ENCODE measurements at places on chromosomes 2 and 18.

- no peak for DNase-seq
These were observed 294.1 kb downstream of the KCNS3 start for GRCh38 chr2:18172607-18173006.

- DNase-seq = no peak
These were observed 261.0 kb downstream of the ARHGAP15 start for GRCh38 chr2:143390171-143390570.

- no peak for DNase-seq
These were observed 318.3 kb upstream of the KLHL29 start for GRCh38 chr2:23066686-23067085.

DNA sequence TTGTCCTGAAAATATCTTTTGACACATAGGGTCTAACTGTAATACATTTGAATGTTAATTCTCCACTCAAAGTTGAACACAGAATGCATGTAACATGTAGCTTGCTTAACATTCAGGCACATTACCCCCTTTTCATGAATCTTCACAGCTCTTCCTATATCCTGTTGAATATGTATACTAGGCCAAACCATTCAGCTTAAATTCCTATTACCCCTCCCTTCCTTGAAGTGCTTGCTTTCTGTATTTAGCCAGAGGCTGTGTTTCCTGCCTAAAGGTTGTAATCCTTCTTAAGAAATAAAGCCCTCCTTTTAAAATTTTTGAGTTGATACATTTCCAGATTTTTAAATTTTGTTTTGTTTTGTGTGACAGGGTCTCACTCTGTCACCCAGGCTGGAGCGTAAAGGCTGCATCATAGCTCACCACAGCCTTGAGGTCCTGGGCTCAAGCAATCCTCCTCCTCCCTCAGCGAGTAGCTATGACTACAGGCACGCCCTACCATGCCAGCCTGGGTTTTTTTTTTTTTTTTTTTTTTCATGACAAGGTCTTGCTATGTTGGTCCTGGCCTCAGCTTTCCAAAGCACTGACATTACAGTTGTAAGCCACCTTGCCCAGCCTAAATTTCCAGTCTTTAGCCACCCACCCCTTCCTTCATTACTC is 357.6 kb downstream of the DSC3 start:
- no peak for DNase-seq

DNA sequence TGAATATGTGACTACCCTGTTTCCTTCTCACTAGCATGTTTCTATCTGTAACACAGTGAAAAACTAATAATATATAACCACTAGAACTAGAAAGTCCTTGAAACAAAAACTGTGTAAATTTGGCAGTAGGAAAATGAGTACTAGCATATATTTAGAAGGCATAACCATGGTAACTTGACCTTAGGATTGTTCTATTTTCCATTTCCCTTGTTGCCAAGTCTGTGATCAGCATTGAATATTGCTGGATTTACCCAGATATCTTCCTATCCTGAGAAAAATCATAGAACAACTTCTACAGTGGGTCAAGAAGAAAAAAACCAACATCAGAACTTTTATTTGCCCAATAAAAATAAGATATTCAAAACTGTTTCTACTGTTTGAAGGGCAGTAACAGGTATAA is 563.9 kb upstream of the NRXN1 start:
- DNase-seq = no peak

- no peak for DNase-seq
These were observed 523.5 kb downstream of the TMEM182 start for GRCh38 chr2:103285354-103285753.

- DNase-seq = no peak
These were observed 39.0 kb upstream of the SIX3 start for GRCh38 chr2:44902217-44903137.

DNA sequence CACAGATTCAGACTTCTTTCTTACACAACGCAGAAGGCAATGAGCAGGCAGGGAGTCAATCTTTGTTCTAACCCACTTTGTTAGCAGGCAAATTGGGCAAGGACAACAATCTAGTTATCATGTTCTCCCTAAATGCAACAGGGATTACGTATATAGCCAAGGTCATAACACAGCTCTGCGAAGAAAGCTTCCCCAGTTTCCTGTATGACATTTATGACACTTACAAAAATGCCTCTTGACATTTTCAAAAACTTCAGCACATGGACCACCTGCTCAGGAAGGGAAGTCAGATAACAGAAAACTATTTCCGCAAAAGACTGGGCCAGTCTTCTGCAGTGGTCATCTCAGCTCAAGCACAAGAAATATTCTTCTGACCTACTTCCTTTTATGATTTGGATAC is 106.1 kb downstream of the IRS1 start:
- no peak for DNase-seq

- no peak for DNase-seq
These were observed 12.2 kb downstream of the ICOS start for GRCh38 chr2:203948733-203949132.

DNA sequence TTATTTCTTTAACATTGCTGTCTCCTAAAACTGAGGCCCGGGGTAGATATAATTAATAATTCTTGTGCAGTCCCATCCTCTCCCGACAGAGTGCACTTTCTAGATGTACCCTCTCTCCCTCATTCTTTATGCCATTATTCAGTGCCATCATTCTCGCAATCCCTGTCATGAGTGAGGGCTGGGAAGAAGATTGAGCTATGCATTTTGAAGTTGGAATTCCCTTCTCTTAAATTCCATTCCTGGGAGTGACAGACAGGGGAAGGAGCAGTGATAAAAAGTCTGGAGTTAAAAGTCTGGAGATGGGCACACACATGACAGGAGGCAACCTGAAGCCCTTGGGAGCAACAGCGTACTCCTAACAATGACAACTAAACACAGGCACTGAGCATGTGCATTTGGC is 2.6 kb upstream of the KCNE4 start:
- no peak for DNase-seq

GRCh38 chr18:60469387-60470100 is 97.0 kb upstream of the MC4R start:
- DNase-seq = no peak

- DNase-seq = no peak
These were observed 23.8 kb downstream of the ANKAR start for GRCh38 chr2:189698020-189698887.

- no peak for DNase-seq
These were observed 25.1 kb downstream of the C18orf54 start for GRCh38 chr18:54382733-54383252.

DNA sequence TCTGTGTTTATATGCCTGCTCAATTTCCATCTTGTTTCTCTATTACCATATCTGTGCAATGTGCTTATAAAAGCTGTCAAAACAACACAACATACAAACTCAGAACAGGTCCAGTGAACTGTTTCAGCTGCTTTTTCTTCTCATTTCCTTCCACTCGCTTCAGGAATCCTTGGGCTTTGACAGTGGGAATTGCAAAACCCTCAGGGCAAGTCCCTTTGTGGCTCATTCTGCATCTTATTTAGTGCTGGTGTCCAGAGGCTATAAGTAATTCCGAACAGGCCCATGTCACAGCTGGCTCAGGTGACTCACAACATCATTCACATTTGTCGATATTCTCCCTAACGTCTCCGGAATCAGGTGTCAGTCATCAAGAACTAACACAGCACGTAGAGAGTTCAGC is 309.9 kb upstream of the ZNF521 start:
- DNase-seq = no peak

DNA sequence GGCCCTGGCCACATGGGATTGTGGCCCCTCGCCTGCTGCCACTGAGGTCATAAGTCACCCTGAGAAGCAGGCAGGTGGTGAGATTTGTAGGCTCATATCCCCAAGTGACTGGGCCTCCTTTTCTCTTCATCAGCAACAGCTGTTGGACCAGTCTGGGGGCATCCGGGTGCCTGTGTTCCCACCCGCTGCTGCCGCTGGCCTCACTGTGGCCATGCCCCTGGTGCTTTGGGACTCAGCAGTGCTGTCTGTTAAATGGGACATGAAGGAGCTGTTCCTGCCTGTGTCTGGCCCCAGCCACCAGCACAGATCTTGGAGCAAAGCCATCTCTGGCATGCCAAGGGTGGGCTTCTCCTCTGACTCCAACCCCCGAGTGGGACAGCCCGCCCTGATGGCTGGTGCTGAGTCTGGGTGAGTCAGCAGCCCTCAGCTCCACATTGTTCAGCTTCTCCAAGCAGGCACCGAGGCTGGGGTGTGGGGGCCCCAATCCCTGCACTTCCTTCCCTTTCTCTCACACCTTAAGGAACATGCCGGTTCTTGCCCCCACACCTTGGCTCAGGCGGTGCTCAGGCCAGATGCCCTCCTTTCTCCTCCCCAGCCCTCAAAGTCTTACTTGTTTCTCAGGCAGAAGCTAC is 207.9 kb downstream of the GLI2 start:
- no peak for DNase-seq

DNA sequence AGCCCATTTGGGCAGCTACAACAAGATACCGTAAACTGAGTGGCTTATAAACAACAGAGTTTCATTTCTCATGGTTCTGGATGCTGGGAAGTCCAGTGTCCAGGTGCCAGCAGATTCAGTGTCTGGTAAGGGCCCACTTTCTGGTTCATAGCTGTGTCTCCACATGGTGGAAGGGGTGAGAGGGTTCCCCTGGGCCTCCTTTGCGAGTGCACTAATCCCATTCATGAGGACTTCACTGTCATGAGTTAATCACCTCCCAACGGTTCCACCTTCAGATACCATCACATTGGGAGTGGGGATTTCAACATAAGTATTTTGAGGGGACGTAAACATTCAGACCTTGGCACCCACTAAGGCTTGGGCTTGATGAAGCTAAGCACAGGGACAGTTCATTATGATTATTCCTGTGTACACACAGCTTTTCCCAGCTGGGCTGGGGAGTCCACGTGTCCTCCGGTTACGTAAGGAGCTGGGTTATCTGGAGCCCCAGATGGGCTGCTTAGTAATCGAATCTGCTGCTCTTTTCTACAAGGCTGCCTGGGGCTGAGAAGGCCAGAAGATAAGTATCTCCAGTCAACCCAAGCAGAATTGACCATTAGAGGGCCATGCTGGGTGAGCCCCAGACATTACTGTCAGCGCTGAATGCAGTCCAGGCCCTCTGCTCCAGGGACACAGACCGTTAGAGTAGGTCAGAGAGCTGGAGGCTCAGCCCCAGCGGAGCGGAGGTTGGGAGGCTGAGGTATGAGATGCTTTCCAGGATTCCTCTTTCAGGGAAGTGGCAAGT is 42.7 kb downstream of the EPAS1 start:
- no peak for DNase-seq

DNA sequence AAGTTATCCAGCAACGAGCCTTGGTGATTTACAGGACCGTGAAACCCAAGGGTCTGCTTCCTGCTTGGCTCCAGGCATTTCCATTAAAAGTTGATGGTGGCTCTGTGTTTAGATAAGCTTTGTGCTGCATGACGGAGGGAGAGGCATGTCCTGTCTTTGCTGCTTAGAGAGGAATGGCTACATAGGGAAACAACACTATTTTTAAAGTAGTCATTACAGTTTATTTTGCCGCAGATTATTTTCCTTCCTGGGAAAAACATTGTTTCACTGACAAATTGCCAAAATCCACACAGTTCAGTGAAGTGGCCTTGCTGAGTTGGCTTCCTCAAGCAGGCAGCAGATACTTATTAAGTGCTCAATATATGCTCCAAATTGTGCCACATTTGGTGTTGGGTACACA is 98.5 kb downstream of the THSD7B start:
- no peak for DNase-seq

GRCh38 chr18:9215221-9215933 is 78.8 kb downstream of the ANKRD12 start:
- no peak for DNase-seq

GRCh38 chr2:222851956-222852617 is 8.7 kb upstream of the ACSL3 start:
- DNase-seq = no peak

GRCh38 chr2:64142741-64143168 is 1.5 kb downstream of the PELI1 start:
- no peak for DNase-seq

GRCh38 chr2:40282428-40282827 is 169.5 kb downstream of the SLC8A1 start:
- no peak for DNase-seq

DNA sequence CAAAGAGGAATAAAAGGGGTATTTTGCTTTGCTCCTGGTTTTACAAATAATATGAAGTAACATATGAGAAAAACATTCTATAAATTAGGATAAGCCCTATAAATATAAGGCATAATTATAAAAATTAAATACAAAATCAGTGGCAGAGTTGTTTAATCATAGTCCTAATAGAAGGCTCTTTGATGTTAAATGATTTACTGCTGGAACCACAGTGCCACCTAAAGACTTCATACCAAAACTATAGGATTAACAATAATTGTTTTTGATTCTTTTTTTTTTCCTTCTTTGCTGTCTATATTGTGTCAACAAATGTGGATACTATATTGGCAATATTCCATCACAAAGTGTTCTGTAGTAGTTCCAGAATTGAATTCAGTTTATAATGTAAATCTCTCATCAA is 837.7 kb upstream of the SLC39A10 start:
- no peak for DNase-seq

GRCh38 chr2:96498021-96498431 is 7.1 kb downstream of the NEURL3 start:
- no peak for DNase-seq

DNA sequence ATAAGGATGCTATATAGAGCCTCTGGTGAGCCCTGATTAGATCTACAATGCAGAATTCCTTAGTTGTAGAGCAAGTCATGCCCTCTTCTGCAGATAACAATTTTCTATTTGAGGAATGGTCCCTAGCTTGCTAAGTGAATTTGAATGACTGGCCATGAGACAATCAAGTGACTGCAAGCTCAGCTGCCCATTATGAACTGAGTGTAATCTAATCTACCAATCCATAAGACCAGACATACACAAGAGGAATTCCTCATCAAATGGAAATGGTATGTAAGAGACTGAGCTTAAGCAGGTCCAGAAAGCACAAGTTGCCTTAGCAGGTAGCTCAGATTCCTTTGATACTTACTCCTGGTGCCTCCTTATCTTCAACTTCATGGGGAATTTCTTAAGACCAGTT is 4.8 kb upstream of the ANKRD44 start:
- no peak for DNase-seq

DNA sequence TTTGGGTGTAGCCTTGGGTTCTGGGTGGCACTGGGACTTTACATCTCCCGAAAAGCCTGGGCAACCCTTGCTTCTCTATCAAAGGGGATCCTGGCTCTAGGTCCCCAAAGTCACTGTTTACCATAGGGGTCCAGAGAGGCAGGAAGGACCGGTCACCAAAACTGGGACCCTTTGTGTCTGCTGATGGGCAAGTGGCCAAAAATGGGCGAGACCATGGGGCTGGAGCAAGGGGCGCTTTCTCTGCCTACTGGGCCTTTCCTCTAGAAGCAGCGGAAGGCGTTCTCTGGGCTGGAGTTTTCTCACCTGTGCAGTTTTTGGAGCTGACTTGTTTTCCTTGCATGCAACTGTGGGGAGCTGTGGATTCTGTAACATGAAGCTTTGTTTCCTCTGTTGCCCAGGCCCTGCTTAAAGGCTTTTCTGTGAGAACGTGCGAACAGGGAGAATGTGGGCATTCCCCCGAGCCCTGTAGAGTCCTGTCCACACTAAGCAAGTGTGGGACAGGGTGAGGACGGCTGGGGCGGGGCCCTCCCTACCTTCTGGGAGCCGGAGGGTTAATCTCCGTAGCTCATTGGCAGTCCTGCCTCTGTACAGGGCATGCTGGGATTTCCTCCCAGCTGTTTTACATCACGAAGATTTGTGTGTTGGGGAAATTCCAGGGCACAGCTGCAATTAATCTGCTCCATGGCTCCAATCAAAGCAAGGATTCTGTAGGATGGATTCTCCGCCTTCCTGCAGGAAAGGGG is 50.2 kb downstream of the TGOLN2 start:
- peak; percentile 93 for DNase-seq

- no peak for DNase-seq
These were observed 299.3 kb downstream of the RND3 start for GRCh38 chr2:150188177-150188576.

- DNase-seq = no peak
These were observed 69.1 kb downstream of the LRRFIP1 start for GRCh38 chr2:237696461-237696860.
